Ureter (tissue), 1 donor: ENCODE measurements at places on chromosomes 7 and 10. TPM values are rescaled to one million over a fixed set of nuclear protein-coding genes. Genes with fewer than 3 reads are reported as not detected.

ELOVL3 gene
- total RNA-seq = 0.47 TPM

OR2A14 gene
- not detected for total RNA-seq

CALHM3 gene
- not detected for total RNA-seq

DNA sequence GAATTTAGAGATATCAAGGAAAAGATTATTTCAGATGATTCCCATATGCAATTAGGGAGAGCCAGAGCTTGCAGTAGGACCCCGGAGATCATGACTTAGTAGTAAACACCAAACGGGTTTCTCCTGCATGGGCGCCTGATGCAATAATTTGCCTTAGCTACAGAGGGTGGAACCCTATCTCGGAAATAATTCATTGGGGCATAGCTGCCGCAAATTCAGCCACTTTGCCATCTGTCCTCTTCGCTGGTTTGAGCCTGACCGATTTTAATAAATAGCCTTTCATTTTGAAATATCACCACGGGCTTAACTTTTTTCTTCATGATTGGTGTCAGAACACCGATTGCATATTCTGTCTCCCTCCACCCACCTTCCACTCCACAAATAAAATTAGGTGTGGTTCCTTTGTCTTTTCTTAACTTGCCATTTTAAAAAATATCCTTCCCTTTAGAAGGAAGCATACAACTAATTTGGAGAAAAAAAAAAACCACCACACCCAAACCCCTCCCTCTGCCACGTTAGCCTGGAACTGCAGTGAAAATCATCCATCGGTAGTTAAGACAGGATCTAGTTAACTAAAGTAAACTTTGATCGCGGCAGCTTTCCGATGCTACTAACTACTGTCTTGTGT is 1.4 kb downstream of the GARS1 start:
- no peak for DNase-seq

HOXA6 gene
- 8.5 TPM for total RNA-seq

DNA sequence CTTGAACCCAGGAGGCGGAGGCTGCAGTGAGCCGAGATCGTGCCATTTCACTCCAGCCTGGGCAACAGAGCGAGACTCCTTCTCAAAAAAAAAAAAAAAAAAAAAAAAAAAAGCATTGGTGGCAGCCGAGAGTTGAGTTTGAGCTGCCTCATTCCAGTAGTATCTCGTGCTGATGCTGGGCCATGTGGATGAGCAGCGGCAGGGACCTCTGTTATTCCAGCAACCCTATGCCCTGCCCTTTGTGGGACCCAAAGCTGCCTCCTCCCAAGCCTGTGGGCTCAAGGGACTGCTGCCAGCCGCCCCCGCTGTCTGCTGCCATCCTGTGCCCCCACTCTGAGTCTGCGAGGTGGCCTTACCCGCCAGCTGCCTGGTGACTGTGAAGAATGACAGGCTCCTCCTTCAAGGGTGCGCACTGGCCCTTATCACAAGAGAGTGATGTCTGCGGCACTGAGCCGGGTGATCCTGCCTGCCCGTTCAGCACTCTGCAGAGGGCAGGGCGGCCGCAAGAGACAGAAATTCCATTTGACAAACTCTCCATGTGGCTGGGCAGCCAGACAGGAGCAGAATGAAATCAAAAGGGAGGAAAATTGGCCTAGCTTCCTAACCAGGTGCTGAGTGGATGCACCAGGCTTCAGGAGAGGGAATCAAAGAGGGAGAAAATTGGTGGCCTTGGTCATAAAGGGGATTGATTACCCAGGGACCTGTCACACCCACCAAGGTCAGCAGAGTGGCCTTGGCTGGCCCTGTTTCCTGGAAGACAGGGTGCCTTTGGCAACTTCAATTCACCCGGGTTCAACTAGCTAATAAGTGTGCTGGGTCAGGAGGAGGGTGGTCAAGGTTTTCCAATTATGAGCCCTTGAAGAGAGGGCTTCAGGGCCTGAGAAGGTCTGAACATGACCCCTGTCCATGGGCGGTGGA is 65.3 kb upstream of the ZMIZ1 start:
- no peak for DNase-seq

DNA sequence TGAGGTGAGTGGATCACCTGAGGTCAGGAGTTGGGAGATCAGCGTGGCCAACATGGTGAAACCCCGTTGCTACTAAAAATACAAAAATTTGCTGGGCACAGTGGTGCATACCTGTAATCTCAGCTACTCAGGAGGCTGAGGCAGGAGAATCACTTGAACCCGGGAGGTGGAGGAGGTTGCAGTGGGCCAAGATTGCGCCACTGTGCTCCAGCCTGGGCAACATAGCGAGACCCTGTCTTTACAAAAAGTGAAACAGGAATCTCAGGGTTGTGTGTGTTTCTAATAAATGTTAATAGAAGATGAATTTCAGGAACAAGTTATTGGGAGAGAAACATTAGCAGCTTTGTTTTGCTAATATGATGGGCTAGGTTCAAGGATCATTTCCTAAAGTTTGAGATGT is 19.9 kb downstream of the PPP2R2D start:
- no peak for DNase-seq
